ENCODE measurements at places on chromosomes 7 and 10. TPM values are rescaled to one million over a fixed set of nuclear protein-coding genes. Genes with fewer than 3 reads are reported as not detected.

DNA sequence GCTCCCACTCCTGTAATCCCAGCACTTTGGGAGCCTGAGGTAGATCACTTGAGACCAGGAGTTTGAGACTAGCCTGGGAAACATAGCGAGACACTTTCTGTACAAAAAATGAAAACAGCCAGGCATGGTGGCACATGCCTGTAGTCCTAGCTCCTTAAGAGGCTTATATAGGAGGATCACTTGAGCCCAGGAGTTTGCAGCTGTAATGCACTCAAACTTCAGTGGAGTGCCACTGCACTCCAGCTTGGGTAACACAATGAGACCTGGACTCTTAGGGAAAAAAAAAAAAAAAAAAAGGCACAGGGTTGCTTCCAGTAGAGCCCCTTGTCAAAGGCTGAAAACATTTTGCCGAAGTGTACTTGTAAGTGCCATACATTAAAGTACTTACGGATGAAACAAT lies 195.3 kb downstream of the PHTF2 start:
- DNase-seq: no peak

DNA sequence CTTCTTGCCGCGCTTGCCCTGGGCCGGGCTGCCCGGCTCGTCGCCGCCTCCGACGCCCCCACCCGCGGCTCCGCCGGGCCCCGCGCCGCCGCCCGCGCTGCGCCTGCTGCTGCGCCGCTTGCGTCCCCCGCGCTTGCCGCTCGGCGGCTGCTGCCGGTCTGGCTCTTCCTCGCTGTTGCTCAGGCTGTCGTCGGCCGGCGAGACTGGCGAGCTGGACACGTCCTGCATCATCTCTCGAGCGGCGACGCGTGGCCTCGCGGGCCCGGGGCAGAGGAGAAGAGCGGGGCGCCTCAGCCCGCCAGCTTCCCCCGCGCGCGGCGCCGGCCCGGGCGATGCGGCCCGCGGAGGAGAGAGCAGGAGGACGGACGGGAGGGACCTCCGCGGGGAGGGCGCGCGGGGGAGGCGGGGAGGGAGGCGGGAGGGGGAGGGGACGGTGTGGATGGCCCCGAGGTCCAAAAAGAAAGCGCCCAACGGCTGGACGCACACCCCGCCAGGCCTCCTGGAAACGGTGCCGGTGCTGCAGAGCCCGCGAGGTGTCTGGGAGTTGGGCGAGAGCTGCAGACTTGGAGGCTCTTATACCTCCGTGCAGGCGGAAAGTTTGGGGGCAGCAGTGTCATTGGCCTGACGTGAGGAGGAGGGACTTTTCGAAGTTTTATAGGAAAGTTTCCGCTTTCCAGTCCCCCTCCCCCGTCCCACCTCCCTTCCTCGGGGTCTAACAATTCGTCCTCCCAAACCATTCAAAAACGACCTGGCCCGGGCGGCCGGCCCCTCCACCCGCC lies at the start of gene TWIST1:
Gene TWIST1 (minus strand): TSS at position 546 of the 779 bp plus-strand sequence. CDS start 315 bp downstream, at position 231.
- DNase-seq: no peak

GTF2IRD1 gene
- total RNA-seq: 0.66 TPM

AGMO gene
- total RNA-seq: not detected
